Stimulated activated CD4-positive, alpha-beta T cell treated with anti-CD3 and anti-CD28 coated beads, Interleukin-4, amount 100 ng/mL, for 24 hours (primary cell): ENCODE measurements at places on chromosomes 4 and X.

DNA sequence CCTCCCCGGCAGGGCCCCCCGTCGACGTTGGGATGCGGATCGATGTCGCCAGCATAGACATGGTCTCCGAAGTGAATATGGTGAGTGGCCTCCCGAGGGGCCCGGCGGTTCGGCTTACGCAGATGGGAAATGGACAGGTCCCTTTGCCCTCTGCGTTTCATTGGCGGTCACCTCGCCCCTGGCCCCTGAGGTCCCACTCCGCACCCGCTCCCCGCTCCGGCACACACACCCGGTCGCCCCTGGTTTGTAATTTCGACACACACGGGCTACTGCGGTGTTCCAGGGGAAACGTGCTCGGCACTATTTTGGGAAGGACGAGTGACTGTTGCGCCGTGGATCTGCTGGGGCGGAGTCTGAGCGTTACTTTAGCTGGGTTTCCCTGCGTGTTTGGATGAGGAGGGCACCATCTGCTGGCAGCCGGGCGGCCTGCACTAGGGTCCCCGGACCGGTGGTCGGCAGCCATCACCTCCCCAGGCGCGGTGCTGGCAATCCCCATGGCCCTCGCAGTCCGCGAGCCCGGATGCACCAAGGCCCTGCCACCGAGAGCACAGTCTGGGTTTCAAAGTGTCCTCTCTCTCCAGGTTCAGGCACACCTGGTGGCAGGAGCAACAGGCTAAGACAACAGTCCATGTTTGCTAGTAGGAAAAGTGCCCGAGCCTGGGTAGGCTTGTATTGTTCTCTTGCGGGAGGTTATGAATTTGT lies 1.2 kb downstream of the GABRB1 start:
- peak; percentile 28 for DNase-seq

DNA sequence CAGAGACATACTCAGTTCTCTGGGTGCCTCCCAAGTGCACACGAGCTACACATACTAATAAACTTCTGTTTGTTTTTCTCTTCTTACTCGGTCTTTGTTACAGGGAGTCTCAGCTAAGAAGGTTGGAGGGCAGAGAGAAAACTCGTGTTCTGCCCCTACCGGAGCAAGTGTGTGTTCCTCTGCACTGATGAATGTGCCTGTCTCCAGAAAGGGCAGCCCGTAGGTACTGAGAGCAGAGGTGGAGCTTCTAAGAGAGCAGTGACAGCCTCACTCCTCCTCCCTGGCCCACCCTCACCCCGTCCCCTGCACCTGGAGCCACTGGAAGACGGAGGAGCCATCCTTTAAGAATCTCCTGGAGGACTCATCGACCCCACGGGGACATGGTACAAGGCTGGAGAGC lies 67.6 kb downstream of the MTNR1A start:
- no peak for DNase-seq

DNA sequence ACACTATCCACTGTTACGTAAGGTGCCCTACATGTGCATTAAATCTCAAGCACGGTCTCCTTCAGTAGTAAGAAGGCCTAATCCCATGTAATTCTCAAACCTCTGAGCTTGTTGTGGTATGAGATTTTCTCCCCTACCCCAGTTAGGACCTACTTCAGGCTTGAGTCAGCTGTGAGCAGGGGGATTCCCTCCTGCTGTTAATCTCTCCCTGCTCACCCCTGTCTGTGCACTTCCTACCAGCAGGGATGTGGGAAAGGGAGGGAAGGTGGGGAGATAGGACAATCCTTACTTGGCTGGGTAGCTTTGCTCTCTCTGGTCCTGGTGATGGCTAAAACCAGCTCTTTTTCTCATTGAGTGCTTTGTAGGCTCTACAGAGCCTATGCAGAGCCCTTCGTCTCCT lies 60.8 kb downstream of the PALLD start:
- DNase-seq: no peak

GRCh38 chr4:24559889-24560288 lies 24.5 kb downstream of the DHX15 start:
- DNase-seq: no peak

DNA sequence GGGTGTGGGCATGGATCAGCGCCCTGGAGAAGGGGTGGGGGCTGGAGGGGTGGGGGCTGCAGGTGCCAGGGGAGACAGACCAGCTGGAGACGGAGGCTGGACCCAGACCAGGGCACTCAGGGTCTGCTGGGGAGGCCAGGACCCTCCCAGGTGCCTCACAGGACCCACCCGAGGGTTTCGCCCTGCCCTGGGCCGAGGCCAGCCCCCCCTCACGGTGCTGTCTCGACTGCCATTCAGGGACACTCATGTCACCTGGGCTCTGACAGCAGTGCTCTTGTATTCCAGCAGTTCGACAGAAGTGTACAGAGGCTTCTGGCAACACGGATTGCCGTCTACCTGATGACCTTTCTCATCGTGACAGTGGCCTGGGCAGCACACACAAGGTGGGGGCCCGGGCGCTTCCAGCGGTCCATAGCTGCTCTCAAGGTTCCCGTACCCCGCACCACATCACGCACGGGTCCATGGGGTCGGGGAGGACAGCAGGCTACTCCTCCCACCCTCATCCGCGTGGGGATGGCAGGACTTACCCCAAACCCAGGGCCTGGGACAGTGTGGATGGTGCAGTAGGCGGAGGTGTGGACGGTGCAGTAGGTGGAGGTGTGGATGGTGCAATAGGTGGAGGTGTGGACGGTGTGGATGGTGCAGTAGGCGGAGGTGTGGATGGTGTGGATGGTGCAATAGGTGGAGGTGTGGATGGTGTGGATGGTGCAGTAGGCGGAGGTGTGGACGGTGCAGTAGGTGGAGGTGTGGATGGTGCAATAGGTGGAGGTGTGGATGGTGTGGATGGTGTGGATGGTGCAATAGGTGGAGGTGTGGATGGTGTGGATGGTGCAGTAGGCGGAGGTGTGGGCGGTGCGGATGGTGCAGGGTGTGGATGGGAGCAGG lies 18.1 kb downstream of the TMEM175 start:
- no peak for DNase-seq

DNA sequence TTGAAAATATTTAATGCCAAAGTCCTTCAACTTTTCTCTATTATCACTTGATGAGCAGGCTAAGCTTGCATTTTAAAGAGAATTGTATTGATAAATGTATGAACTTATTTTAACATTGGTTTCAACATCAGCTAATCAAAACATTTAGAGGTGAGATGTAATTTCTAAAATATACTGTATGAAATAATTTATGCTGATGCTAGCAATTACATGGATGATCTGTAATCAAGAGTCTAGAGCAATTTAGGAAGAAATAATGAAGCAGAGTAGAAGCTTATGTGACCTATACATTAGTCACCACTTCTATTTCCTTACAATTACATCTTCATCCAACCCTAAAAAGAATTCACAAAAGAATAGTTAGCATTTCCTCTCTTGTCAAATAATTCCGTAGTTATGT lies 226.8 kb downstream of the KLHL4 start:
- no peak for DNase-seq

GRCh38 chr4:153466081-153466948 lies at the start of gene TMEM131L:
Gene TMEM131L, plus strand, starts transcription at chr4:153466360. Its CDS starts 38 bp downstream, at chr4:153466398.
- DNase-seq: peak; percentile 63
